ENCODE measurements at places on chromosomes 4 and X. TPM values are rescaled to one million over a fixed set of nuclear protein-coding genes. Genes with fewer than 3 reads are reported as not detected.

- peak; percentile 40 for DNase-seq
Measured at GRCh38 chrX:39158801-39159657, 357.8 kb downstream of the MID1IP1 start.

DNA sequence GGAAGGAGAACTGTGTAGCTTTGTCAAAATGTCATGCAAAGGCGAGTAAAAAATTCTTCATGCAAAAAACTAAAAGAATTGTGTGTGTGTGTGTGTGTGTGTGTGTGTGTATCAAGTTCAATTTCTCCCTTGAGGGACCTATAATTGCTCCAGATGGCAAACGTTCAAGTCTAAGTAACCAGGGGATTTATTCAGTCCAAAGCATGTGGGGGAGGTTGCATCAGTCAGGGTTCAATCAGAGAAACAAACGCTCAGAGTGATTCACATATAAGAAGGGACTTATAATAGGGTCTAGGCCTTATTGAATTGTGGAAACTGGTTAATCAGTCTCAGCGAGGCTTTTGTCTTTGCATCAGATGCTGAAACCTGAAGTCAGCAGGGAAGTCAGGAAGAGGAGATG is 5.0 kb downstream of the DCAF8L1 start:
- no peak for DNase-seq

TMEM156 gene
- total RNA-seq, result not detected

- DNase-seq, result no peak
Measured at GRCh38 chr4:124389591-124389990, 322.9 kb downstream of the ANKRD50 start.

HTT gene
- 107 TPM for total RNA-seq

CTAG2 gene
- total RNA-seq, result not detected

ATP2B3 gene
- total RNA-seq, result 68.0 TPM

- DNase-seq, result no peak
Measured at GRCh38 chr4:96149894-96150293, 310.0 kb downstream of the PDHA2 start.

CFAP99 gene
- not detected for total RNA-seq

- DNase-seq, result peak; percentile 71
Measured at GRCh38 chrX:2608638-2609430, 82.3 kb upstream of the CD99 start.

Data from glutamatergic neuron (in vitro differentiated cells).